ENCODE measurements at places on chromosomes 16 and 17.
A peak's percentile ranks its signal among the peaks of the same experiment; 100 is the strongest.

GRCh38 chr16:53999841-54000240, 286.7 kb downstream of the IRX3 start:
- DNase-seq = no peak

DNA sequence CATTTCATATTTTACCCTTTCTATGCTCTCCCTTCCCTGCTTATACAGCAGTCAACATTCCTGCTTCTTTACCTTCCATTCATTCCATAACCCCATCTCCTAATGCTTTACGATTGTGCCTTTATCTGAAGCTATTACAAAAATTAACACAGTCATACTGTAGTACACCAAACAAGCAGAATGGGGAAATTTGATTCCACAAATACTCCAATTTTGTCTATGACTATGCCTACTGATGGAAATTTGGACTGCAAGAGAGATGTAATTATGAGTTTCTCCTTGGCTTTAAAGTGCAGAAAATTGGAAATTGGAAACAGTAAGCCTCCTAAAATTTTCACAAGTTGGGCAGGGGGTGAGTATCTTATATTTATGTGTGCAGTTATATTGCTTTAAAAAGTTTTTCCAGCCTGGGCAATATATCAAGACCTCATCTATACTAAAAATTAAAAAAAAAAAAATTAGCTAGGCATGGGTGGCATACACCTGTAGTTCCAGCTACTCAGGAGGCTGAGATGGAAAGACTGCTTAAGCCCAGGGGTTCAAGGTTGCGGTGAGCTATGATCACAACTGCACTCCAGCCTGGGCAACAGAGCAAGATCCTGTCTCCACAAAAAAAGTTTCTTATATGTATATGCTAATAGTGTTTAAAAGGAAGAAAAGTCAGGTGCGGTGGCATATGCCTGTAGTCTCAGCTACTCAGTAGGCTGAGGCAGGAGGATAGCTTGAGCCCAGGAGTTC, 3.0 kb downstream of the APPBP2 start:
- DNase-seq = no peak

DNA sequence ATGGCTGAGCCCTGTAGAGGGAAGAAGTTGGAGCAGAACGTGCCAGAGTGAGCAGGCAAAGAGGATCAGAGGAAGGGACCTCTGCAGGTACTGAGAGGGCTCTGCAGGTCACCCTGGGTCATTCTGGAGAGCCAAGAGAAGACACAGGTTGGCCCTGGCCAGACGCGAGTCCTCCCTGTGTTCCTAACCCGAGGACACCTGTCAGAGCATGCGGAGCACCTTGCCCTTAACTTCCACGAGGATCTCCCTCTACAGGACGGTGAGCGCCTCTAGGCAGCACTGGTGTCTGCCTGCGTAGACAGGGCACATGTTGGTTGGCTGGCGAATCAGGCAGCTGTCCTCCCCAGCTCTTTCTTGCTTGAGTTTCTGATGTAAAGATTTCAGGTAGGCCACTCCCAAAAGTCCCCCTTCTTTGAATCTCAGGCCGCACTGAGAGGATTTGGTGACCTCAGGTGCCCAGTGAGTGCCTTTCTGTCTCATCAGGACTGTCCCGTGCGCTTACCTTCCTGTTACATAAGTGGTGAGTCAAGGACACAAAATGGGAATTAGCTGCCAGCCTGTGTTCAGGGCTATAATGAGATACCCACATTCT, 45.3 kb downstream of the MPRIP start:
- DNase-seq = no peak

DNA sequence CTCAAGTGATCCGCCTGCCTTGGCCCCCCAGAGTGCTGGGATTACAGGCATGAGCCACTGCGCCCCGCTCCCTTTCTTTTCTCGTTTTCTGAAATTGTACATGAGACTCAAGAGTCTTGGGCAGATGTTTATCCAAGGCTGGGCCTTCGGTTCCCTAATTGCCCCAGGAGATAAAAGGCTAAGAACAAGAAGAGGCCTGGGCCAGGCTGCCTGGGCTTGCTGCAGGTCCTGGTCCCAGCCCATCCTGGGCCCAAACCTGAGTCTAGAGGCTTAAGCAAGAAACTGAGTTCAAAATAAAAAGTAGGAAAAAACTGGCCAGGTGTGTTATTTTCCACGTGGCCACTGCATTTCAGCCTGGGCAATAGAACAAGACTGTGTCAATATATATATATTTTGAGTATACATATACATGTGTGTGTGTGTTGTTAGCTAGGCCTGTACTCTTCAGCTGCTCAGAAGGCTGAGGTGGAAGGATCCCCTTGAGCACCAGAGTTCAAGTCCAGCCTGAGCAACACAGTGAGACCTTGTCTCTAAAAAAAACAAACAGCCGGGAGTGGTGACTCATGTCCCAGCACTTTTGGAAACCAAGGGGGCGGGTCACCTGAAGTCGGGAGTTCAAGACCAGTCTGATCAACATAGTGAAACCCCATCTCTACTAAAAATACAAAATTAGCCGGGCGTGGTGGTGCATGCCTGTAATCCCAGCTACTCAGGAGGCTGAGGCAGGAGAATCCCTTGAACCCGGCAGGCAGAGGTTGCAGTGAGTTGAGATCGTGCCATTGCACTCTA, 6.8 kb upstream of the CLUH start:
- no peak for DNase-seq

DNA sequence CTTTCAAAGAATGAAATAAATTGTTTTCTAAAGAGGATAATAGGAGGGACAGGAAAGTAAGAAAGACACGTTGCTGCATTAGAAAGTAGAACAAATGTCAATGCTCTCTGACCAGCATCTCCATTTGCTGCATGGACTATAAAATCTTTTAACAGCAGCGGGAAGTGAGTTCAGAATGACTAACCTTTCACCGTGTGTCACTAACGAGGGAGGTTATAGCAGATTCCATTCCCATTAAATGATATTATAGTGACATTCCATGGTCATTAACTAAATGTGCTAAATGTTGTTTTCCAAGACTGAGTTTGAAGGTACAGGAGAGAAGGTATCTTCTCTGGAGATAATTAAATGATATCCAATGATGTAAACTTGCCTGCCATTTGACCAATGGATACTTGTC, 127.1 kb upstream of the HS3ST3A1 start:
- no peak for DNase-seq

- no peak for DNase-seq
Measured at GRCh38 chr16:83833921-83834320, 26.1 kb downstream of the HSBP1 start.

DNA sequence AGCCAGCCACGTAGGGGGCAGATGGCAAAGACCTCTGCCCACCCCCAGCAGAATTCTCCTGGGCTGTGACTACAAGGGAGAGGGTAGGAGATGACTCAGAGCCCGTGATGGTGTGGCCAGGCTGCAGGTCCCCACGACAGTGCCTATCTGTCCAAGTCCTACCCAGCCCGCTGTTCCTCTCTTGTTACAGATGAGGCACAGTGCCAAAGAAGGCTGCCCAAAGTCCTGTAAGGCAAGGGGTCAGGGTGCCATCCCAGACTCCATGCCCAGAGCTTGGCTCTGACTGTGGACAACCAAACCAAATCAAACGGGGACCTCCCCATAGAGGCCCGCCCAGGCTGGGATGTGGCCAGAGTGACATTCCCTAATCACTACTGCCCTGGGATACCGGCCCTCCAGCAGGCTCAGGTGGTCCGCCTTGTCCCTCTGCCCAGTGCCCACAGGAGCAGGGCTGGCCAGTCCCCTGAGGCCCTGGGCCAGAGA, 12.6 kb upstream of the BCAR1 start:
- no peak for DNase-seq

- no peak for DNase-seq
Measured at GRCh38 chr17:77558846-77559626, 399.5 kb upstream of the TNRC6C start.

- no peak for DNase-seq
Measured at GRCh38 chr16:12059216-12059769, 82.8 kb downstream of the SNX29 start.

DNA sequence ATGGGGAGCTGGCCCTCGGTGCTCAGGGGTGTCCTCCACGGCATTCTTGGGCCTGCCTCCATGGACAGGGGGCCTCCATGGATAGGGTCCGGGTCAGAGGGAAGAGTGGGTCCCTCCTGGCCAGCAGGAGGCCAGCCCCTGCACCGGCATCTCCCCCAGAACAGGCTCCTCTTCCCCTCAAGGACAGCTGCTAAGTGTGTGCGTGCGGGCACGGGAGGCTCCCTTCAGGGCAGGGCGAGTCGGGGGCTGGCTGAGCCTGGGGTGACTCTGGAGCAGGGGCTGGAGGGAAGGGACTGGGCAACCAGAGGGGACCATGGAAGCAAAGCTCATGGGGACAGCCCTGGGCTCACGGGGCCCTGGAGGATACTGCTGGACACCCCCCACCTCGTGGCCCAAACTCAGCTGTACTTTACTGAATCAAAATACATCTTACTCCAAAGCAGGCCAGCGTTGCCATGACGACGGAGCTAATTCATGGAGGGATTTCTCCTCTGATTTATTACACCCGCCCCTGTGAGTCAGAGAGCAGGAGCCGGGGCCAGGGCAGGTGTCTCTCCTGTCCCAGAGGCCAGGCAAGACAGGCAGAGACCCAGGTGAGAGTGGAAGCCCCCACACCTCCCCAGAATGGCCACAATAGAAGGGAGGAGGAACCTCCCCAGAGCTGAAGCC, 2.1 kb downstream of the CASKIN1 start:
- no peak for DNase-seq

GRCh38 chr17:63919311-63919723, 678 bp upstream of the GH1 start:
- peak; percentile 28 for DNase-seq

DNA sequence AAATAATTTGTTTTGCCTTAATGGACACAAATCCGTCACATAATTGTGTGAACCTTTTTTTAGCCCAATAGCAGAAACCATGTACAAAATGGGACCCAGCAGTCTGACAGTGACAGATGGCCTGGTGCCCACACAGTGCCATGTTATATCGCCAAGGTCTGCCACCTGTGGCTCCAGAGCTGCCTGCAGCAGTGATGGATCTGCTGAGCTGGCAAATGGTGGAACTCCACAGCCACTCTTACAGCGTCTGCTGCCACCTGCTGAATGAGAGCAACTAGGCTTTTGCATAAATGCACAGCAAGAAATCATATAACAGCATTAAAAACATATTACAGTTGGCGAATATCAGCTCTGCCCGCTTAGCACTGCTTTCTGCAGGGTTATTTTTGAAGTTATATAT, 59.4 kb downstream of the NUP93 start:
- no peak for DNase-seq

DNA sequence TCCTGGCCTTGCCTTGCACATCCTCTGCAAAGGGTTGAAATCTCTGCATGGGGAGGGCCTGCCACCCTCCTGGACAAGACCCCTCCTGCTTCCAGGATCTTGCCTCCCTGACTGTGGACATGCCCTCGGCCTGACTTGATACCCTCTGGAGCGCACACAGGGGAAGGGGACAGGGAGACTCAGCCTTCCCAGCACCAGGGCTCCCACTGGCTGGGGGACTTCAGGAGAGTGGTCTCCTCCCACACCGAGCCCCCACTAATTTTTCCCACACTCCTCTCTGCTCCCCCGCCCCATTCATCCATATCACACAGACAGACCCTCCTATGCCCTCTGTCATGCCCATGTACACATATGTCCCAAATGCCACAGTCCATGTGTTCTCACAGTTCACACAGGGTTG, 14.3 kb downstream of the SGCA start:
- no peak for DNase-seq

DNA sequence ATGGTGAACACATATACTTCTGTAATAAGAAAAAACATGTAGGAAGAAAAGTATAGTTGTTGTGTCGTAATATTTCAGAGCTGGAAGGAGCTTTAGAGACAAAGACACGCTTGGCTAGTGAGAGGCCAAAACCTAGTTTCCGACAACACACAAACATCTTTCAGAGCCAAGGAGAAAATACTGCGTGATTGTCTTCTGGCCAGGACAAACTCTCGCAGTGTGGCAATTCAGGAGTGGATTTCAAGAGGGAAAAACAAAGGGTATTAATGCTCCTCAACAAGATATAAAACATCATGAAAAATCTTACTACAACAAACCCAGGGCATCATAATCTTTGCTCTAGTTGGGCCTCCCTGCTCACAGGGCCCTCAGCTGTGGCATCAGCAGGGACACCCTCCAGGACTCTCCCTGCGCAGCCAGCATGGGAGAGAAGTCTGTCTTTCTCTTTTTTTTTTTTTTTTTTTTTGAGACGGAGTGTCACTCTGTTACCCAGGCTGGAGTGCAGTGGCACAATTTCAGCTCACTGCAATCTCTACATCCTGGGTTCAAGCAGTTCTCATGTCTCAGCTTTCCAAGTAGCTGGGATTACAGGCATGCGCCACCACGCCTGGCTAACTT, 66.4 kb downstream of the CYB5B start:
- no peak for DNase-seq

- DNase-seq = no peak
Measured at GRCh38 chr17:78862073-78863023, 21.7 kb upstream of the USP36 start.

GRCh38 chr17:65674246-65675045, 113.0 kb upstream of the AXIN2 start:
- DNase-seq = no peak

DNA sequence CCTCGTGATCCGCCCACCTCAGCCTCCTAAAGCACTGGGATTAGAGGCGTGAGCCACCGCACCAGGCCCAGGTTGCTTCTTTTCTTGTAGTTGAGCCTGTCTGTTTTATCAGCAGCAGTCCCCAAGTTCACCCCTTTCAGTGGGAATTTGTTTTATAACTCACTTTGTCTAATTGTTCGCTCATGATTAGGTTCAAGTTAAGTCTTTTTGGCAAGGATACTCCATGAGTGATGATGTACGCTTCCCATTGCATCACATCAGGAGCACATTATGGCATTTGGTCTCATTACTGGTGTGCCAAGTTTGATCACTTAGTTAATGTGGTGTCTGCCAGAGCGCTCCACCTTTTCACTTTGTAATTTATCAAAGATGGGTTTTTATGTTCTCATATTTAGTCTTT, 14.4 kb upstream of the GJD3 start:
- DNase-seq = no peak

All from stimulated activated CD8-positive, alpha-beta memory T cell treated with anti-CD3 and anti-CD28 coated beads, Interleukin-4, amount 100 ng/mL, for 1 hour (primary cell).